Memory B cell (primary cell): ENCODE measurements at places on chromosomes 5 and 9.
A peak's percentile ranks its signal among the peaks of the same experiment; 100 is the strongest.

- no peaks in the 10 kb centered on the region for H3K4me1 ChIP-seq
- no peak for DNase-seq
- no peak overlapping the region for H3K4me3 ChIP-seq
- no peak overlapping the region for H3K27ac ChIP-seq
Measured at GRCh38 chr9:85199866-85200495, 530.5 kb downstream of the NTRK2 start.

DNA sequence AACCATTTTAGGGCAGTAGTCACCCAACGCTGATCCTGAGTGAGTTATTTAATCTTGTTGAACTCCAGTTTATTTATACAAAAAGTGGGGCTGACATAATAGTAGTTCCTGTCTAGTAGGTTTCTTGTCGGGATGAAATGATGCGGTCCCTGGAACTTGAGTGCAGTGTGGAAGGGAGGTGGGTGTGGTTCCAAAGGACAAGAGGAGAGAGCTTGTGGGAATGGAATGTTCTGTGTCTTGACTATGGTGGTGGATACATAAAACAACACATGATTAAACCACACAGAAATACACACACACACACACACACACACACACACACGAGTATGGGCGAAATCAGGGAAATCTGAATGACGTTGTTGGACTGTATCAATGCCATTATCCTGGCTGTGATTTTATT is 66.1 kb upstream of the BARHL1 start:
- no peaks in the 10 kb centered on the region for H3K4me1 ChIP-seq
- no peak overlapping the region for H3K4me3 ChIP-seq
- peaks cover 20% of the 10 kb centered on the region for H3K27me3 ChIP-seq

GRCh38 chr9:83623679-83624076 is 735 bp downstream of the IDNK start:
- no peaks in the 10 kb centered on the region for H3K27me3 ChIP-seq
- H3K27ac ChIP-seq, result peak overlapping the region; percentile 98
- peaks cover 29% of the 10 kb centered on the region for H3K4me1 ChIP-seq
- no peak for DNase-seq
- H3K4me3 ChIP-seq, result peak overlapping the region; percentile 96

GRCh38 chr5:148904440-148904839 is 78.0 kb downstream of the ADRB2 start:
- DNase-seq, result no peak
- no peaks in the 10 kb centered on the region for H3K27me3 ChIP-seq
- no peak overlapping the region for H3K27ac ChIP-seq
- H3K4me3 ChIP-seq, result no peak overlapping the region

GRCh38 chr9:98968601-98969337 is 25.1 kb downstream of the COL15A1 start:
- H3K4me3 ChIP-seq, result no peak overlapping the region
- H3K27ac ChIP-seq, result no peak overlapping the region
- H3K4me1 ChIP-seq, result no peaks in the 10 kb centered on the region
- no peak for DNase-seq
- H3K36me3 ChIP-seq, result no peaks in the 10 kb centered on the region

- peaks cover 22% of the 10 kb centered on the region for H3K4me1 ChIP-seq
- H3K4me3 ChIP-seq, result no peak overlapping the region
- no peak overlapping the region for H3K27ac ChIP-seq
- H3K36me3 ChIP-seq, result peaks cover 2% of the 10 kb centered on the region
Measured at GRCh38 chr9:80074439-80074838, 502.7 kb downstream of the TLE4 start.

- peaks cover 21% of the 10 kb centered on the region for H3K4me1 ChIP-seq
- DNase-seq, result no peak
- H3K4me3 ChIP-seq, result no peak overlapping the region
- no peaks in the 10 kb centered on the region for H3K27me3 ChIP-seq
- H3K36me3 ChIP-seq, result peaks cover 17% of the 10 kb centered on the region
Measured at GRCh38 chr5:143334903-143335302, 68.6 kb downstream of the NR3C1 start.

DNA sequence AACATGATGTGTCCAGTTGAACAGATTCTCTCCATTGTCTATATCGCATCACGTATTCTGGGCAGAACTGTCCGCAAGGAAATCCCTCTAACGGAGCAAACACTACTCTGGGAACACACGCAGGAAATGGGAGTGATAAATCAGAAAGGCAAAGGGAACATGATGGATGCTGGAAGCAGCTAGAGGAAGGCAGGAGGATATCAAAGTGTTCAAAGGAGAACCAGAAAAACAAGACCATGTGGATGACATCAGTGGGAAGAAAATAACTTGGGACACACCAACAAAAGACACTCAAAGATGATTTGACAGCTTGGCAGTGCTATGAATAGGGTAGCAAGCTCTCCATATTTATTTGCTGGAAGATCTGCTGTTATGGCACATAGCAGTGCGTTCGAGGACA is 142.9 kb downstream of the PLK2 start:
- peaks cover 6% of the 10 kb centered on the region for H3K27me3 ChIP-seq
- no peak for DNase-seq
- H3K27ac ChIP-seq, result no peak overlapping the region

GRCh38 chr5:153794327-153794726 is 244.4 kb downstream of the FAM114A2 start:
- no peak for DNase-seq
- H3K4me3 ChIP-seq, result no peak overlapping the region
- H3K27ac ChIP-seq, result no peak overlapping the region
- no peaks in the 10 kb centered on the region for H3K27me3 ChIP-seq
- H3K36me3 ChIP-seq, result no peaks in the 10 kb centered on the region

GRCh38 chr9:124385623-124386022 is 29.6 kb downstream of the PSMB7 start:
- H3K27me3 ChIP-seq, result no peaks in the 10 kb centered on the region
- H3K4me1 ChIP-seq, result peaks cover 22% of the 10 kb centered on the region
- no peak overlapping the region for H3K27ac ChIP-seq
- DNase-seq, result no peak
- no peak overlapping the region for H3K4me3 ChIP-seq

DNA sequence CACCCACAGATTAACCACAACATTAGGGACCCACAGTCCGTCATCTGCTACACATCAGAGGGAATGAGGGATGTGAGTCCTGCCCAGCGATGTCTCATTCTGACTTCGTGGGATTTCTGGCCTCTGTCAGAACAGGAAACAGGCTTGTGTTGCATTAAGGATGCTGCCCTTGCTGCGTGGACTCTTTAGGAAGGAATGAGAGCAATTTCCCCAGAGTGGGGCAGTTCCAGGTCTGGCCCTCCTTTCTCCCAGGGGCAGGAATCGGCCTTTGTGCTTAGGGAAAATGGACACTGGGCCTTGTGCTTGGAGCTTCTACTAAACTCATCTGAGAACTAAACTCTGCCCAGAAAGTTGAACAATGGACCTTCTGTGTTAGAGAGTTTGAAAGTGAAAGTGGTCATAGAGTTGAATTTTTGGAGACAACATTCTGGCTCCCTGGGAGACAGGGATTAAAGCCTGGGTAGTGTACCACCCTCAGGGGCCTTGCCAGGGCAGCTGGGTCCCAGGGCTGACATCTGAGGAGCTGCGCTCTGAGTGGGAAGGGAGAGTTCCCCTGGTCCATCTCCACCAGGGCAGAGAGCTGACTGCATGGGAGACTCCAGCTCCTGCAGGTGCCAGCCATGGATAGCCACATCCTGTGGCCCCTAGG is 37.8 kb upstream of the S1PR3 start:
- DNase-seq, result no peak
- no peak overlapping the region for H3K4me3 ChIP-seq
- no peak overlapping the region for H3K27ac ChIP-seq
- peaks cover 13% of the 10 kb centered on the region for H3K27me3 ChIP-seq
- H3K36me3 ChIP-seq, result no peaks in the 10 kb centered on the region

DNA sequence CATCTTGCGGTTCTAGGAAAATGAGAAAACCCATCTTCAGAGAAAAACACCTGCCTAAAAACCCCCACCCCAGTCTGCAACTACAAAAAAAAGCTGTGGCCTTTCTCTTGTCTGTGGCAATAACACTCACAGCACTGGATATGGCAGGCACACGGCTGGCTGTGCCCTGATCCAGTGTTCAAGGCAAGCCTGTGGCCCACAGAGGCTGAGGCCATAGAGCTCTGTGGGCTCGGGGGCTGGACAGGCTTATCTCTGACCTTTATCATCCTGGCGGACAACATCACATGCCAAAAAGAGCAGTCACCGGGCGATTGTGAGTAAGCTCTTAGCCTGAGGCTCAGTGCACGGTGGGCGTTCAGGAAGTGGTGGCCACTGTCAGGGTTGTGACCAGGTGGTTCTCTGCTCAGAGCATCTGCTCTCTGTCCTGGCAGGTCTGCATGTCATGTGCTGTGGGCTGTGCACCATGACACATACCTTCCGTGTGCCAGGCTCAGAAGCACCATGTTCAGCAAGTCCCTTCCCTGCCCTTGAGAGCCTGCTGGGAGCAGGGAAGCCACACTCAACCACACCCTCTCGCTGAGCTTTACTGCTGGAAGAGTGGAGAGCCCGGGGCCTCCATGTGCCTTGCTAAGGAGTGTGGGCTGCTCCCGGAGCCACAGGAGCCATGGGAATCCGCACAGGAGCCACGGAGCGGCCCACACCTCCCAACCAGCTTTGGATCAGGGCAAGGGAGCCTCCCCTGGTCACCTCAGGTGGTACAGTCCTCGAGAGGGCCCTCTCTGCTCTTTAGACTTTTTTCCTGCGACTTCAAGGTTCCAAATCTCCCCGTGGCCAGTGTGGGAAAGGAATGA is 34.6 kb upstream of the WDR38 start:
- peaks cover 5% of the 10 kb centered on the region for H3K27me3 ChIP-seq
- peaks cover 5% of the 10 kb centered on the region for H3K4me1 ChIP-seq
- H3K27ac ChIP-seq, result no peak overlapping the region
- no peaks in the 10 kb centered on the region for H3K36me3 ChIP-seq
- H3K4me3 ChIP-seq, result no peak overlapping the region

DNA sequence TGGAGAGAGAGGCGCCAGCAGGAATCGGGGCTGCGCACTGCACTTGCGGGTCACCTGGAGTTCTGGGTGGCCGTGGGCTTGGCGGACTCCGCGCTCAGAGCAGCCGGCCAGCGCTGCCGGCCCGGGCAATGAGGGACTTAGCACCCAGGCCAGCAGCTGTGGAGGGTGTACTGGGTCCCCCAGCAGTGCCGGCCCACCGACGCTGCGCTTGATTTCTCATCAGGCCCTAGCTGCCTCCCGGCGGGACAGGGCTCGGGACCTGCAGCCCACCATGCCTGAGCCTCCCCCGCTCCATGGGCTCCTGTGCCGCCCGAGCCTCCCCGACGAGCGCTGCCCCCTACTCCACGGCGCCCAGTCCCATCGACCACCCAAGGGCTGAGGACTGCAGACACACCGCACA is 325.6 kb downstream of the ACTL7B start:
- H3K4me1 ChIP-seq, result no peaks in the 10 kb centered on the region
- no peak overlapping the region for H3K27ac ChIP-seq
- no peak overlapping the region for H3K4me3 ChIP-seq
- peaks cover 7% of the 10 kb centered on the region for H3K27me3 ChIP-seq

DNA sequence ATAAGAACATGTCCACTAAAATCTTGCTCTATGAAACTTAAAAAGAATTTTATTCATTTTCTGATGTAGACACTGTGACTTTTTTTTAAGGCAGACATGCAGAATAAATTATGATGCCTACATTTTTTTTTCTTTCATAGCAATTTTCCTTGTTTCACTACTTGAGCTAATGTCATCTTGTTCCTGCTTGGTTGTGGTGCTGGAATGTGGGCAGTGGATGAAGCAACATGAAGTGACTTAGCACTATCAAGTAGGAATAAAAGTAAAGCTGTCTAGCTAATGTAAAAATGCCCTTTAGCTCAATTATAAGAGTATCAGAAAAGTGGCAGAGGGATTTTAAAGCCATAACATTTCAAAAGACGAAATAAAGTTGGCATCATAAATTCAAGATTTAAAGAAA is 191.0 kb downstream of the ADAMTS6 start:
- H3K36me3 ChIP-seq, result peaks cover 2% of the 10 kb centered on the region
- no peak overlapping the region for H3K4me3 ChIP-seq
- no peak for DNase-seq
- H3K27ac ChIP-seq, result no peak overlapping the region

- no peak for DNase-seq
- H3K36me3 ChIP-seq, result no peaks in the 10 kb centered on the region
- peak overlapping the region; percentile 11 for H3K4me3 ChIP-seq
- no peaks in the 10 kb centered on the region for H3K27me3 ChIP-seq
- no peaks in the 10 kb centered on the region for H3K4me1 ChIP-seq
- H3K27ac ChIP-seq, result no peak overlapping the region
Measured at GRCh38 chr5:41065691-41066335, 5.3 kb downstream of the MROH2B start.

- no peak overlapping the region for H3K27ac ChIP-seq
- H3K27me3 ChIP-seq, result peaks cover 3% of the 10 kb centered on the region
- DNase-seq, result no peak
- H3K36me3 ChIP-seq, result no peaks in the 10 kb centered on the region
- H3K4me3 ChIP-seq, result no peak overlapping the region
Measured at GRCh38 chr9:73183917-73184861, 32.5 kb downstream of the ANXA1 start.

- no peak overlapping the region for H3K27ac ChIP-seq
- no peaks in the 10 kb centered on the region for H3K4me1 ChIP-seq
- H3K36me3 ChIP-seq, result no peaks in the 10 kb centered on the region
- no peak for DNase-seq
- no peaks in the 10 kb centered on the region for H3K27me3 ChIP-seq
- no peak overlapping the region for H3K4me3 ChIP-seq
Measured at GRCh38 chr5:147175516-147176097, 59.2 kb upstream of the STK32A start.

GRCh38 chr9:126989847-126990842 is 75.6 kb downstream of the RALGPS1 start:
- peaks cover 5% of the 10 kb centered on the region for H3K27me3 ChIP-seq
- no peak overlapping the region for H3K27ac ChIP-seq
- H3K36me3 ChIP-seq, result peaks cover 47% of the 10 kb centered on the region
- no peak overlapping the region for H3K4me3 ChIP-seq
- DNase-seq, result no peak

DNA sequence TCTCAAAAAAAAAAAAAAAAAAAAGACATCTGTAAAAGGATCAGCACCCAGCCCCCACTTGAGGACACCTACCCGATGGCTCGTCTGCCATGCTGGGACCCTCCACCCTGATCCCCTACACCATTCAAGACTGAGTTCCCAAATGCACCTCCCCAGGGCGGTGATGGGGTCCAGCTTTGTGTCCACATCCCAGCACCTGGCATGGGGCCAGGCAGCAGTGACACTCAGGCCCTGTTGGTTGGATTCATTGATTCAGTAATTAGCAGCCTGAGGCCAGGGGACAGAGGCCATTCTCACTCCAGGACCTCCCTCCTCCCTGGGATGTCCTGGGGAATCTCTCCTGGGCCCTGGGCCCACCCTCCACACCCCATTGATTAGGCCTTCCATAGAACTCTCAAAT is 88.8 kb upstream of the RUFY1 start:
- H3K27ac ChIP-seq, result no peak overlapping the region
- H3K4me3 ChIP-seq, result no peak overlapping the region
- H3K36me3 ChIP-seq, result no peaks in the 10 kb centered on the region

- no peaks in the 10 kb centered on the region for H3K4me1 ChIP-seq
- no peaks in the 10 kb centered on the region for H3K36me3 ChIP-seq
- no peak overlapping the region for H3K4me3 ChIP-seq
- no peaks in the 10 kb centered on the region for H3K27me3 ChIP-seq
Measured at GRCh38 chr5:128775558-128775957, 189.7 kb upstream of the SLC27A6 start.
